CD8-positive, alpha-beta memory T cell (primary cell): ENCODE measurements at places on chromosomes 2 and 18.

GRCh38 chr2:204199357-204199756 lies 262.8 kb downstream of the ICOS start:
- DNase-seq, result no peak

- DNase-seq, result peak; percentile 55
Measured at GRCh38 chr2:224357098-224357901, 44.6 kb downstream of the FAM124B start.

DNA sequence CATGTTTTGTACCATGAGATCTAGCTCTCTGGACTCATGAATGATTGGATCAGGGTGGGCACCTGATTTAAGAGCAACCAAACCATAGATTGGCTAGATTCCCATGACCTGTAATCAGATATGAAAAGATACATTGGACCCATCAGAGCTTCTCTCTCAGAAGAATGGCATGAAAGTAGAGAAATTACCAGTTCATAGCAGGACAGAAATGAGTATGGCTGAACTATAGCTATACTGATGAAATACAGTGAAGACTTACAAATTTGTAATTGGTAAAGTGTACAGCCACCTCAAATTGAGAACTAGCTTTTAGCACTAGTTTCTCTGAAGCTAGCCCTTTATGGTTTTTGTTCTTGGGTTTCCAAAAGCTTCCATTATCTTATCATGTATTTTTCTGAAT lies 19.0 kb upstream of the EML4 start:
- no peak for DNase-seq

DNA sequence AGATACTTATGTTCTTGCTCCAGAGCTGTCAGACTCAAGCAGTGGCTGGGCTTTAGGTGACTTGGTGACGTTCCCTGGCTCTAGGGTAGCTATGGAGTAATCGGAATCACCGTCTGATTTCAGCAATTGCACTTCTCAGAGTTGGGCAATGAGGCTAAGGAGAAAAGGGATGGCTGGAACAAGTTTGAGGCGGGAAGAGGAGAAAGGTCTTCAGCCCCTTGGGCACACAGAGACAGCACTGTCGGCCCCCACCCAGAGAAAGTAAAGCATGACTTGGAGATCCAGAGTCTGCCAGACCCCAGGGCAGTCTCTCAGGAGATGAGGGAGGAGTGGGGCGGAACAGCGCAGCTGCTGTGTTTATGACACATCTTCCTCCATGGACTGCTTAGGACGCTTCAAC lies 114.5 kb downstream of the KLHL29 start:
- DNase-seq, result no peak
